ENCODE measurements at places on chromosomes 1 and 21.

- DNase-seq, result no peak
Measured at GRCh38 chr1:224157316-224157715, 25.7 kb upstream of the DEGS1 start.

GRCh38 chr1:37930246-37931101 lies 16.4 kb downstream of the INPP5B start:
- no peak for DNase-seq

- no peak for DNase-seq
Measured at GRCh38 chr21:41923186-41923585, 30.6 kb downstream of the C2CD2 start.

DNA sequence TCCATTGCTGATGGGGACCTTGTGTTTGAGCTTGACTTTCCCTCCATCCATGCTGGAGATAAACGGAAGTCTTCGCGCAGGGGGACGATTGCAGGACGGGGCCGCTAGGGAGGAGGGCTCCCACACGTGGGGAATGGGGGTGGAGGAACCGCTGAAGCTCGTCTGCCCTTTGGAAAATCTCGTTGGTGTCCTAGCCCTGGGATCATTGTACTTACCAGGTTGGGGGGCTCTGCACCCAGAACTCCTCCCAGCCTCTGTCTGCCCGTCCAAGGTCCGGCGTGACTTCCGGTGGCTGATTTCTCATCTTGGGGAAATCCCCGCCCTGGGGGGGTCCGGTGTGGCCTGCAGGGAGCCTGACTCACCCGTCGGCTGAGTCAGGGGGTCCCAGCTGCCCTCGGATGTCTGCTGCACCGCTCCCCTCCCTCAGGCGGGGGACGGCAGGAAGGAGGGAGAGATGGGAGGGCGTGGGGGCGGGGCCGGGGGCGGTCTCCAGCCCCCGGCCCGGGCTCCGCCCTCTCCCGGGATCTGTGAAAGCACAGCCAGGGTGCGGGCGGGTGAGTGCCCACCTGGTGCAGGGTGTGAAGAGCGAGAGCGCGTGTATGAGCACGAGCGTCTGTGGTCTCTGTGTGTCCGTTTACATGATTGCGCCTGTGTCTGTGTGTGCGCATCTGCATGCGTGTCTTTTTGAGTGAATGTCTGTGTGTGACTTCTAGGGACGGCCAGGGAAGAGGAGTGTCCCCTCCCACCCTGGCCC lies 35.8 kb downstream of the PIK3CD start:
- peak; percentile 30 for DNase-seq

- no peak for DNase-seq
Measured at GRCh38 chr1:16173447-16174260, 17.8 kb upstream of the EPHA2 start.

DNA sequence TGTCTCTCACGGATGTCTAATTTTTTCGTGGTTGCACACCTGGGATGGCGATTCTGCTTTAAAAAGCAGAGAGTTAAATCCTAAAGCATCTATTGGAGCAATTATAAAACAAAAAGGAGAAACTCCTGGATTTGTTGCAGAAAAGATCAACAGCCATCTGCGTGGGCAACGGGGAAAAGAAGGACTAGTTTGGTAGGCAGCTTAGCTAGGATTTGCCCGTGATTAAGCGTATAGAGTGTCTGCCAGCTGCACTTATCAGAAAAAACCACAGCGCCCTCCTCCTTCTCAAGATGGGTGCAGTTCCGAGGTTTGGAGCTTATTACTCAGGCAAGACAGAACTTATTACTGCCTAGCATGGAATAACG lies 526 bp upstream of the SLC25A24 start:
- DNase-seq, result no peak
